ENCODE measurements at places on chromosomes 4 and X.

DNA sequence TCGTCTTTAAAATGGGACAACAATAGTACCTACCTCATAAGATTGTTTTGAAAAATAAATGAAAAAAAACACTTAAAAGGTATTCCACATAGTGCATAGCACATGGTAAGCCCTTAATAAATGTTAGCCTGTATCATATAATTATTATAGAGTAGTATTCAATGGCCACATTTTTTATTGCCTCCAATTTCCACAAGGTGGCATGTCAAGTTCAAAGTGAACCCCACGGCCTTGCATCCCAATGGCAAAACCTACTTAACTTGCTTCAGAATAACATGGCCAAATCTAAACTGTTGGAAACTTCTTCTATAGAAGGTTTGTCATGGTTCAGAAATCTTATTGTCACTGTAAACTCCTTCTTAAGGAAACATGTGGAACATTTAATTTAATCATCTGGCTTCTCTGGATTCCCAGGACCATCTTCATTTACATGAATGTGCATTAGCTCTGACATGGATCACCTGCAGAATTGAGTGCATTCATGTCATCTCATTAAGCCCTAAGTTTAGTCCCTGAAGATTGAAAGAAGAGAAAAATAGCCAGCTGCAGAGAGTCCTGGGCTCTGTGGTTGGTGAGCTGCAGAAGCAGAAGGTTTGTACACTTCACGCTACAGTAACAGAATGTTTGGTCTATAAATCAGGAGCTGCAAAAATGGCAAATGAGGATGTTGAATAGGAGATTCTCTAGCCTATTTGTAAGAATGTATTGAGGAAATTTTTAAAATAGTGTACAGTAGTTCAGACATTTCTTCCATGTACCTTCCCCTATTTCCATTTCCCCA, 61.0 kb downstream of the ANXA3 start:
- no peak for DNase-seq

GRCh38 chr4:63505714-63506460, 903.4 kb downstream of the TECRL start:
- DNase-seq: no peak

DNA sequence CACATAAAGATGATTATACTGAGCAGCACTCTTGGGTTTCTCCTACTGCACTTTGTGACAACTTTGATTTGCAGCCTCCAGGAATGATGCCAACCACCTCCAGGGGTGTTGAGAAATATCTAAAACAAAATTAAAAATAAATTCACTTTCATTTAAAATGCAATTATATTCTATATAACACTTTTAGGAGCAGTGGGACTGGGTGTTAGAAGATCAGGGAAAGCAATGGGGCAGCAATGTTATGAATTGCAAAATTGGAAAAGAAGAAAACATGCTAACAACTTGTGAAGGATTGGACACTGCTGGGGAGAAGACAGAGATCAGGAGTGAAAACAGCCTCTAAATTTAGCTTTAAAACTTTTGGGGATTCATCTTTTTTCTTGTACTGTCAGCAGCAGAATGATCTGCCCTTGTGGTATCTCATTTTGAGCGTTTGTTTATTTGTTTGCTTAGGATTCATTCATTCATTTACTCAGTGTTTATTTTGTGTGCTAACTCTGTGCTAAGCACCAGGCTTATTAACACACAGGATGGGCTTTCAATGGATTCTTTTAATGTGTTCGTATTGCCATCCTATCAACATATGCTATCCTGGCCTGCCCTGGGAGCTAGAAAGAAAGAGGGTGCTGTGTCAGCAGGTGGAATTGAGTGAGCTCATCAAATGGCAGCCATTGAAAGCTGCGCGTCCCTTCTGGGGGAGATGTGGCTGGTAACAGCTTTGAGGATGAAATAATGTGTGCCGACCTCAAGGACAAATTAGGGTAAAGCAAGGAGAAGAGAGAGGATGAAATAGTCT, 96.5 kb downstream of the FRMPD4 start:
- no peak for DNase-seq

- DNase-seq: no peak
These were observed 117.4 kb downstream of the MID1 start for GRCh38 chrX:10502961-10503360.

DNA sequence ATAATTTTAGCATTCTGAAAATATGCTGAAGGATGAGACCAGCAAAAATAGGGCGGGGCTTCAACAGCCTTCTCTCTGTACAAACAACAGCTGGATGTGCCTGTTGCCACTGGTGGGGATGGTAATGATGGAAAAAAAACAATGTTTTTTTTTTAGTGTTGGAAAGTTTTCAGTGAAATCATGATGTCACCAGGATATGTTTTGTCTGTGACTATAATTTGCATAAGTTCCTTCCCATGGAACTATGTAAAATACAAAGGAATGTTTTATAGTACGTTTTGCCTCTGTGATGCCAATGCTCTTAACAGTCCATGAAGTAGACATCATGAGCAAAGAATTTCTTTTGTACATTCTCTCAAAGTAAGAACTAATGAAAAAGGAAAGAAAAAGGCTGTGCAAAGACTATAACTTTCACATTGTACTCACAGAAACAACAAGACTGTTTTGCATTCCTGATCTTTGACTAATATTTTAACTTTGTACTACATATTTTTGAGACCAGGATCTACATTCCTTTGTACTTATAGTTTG, 589.7 kb downstream of the SPRY1 start:
- peak; percentile 30 for DNase-seq

DNA sequence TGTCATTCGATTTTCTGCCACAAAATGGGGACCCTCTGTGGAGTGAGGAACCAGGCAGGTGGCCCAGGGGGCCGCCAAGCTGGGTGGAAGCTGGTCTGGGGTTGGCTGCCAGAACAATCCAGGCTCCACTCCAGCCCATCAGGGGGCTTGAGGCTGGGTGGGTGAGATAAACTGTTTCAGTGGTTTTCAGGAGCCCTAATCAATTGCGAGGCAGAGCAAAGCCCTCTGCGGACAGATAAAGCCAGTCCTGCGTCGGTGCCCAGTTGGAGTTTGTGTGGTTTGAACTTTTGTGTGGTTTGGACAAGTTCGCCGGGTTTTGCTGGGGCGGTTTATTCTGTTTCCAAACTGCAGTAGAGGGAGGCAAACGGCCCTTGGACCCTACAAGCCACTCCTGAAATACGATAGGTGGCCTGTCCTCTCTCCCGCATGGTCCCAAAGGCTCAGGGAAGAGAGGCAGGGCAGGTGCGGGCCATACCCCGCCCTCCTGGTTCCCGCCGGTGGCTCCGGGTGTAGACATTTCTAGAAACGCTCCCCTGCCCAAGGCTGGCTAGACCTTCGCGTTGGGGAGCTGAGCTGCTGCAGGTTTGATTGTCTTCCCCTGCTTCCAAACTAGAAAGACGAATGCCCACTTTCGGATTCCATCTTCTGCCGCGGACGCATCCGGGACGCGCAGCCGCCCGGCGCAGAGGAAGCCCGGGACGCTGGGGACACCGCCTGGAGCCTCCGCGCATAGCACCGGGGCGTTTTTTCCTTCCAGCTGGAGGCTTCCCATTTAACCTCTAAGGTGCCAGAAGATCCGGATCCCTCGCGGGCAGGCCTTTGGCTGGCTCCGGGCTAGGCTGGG, 169.0 kb upstream of the BCOR start:
- DNase-seq: peak; percentile 66

DNA sequence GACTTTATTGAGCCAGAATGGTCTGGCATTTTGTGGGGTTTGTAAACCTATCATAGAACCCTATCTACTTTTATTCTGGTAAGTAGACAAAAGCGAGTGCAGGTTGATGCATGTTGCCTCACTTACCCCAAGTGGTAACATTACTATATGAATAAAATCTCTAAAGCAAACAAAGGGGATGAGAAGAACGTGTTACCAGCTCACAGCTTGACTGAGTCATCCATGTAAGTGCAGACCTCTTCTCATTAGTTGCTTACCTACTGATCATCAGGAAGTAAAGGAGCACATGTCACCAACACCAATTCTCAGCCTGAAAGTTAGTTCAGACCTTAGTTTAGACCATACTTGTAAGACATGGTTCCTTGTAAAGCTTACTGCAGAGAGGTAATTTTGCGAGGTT, 1328.3 kb downstream of the C4orf33 start:
- no peak for DNase-seq

GRCh38 chr4:7871356-7871755, 68.3 kb downstream of the AFAP1 start:
- DNase-seq: no peak

- no peak for DNase-seq
These were observed 63.0 kb upstream of the ENPP6 start for GRCh38 chr4:184280591-184281071.

DNA sequence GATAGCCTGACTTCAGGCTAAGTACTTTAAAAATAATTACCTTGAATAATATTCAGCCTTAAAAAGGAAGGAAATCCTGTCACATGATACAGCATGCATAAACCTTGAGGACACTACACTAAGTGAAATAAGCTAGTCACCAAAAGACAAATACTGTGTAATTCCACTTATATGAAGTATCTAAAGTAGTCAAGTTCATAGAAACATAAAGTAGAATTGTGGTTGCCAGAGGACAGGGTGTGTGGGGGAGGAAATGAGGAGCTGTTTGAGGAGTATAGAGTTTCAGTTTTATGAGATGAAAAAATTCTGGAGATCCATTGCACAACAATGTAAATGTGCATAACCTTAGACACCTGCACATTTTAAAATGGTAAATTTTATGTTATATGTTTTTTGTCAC, 5.6 kb upstream of the STPG2 start:
- DNase-seq: no peak

DNA sequence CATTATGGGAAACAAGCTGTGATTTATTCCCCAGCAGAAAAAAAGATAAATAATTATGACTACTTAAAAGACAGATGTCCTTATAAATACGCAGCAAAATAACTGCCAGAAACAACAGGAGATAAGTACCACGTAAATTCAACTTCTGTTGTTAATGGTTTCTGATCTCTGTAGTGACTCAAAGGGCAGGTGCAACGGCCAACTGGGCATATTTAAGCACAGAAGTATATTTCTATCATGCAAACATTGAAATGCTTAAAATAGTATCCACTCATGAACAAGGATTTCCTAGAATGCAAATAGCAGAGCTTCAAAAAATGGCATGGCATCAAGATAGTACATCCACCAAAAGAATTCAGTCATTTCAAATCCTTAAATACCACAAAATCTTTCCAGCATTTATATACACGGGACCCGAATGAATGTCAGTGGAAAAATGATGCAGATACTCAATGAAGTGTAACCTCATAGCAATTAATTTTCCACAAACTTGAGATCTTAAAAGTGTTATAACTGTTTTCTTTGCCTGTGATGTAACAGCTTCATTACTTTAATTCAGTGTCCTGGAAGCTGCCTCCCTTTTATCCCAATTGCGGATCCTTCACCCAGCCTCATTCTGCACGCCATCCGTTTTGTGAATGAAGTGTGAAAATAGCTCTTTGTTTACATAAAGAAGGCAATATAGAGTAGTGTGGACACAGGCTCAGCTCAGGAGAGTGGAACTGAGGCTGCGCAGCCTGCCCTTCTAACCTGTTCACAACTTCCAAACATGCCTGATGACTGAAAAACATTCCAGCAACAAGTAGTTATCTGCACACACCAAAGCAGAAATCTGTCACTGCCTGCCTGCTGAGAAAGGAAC, 10.2 kb downstream of the PDGFC start:
- DNase-seq: no peak

GRCh38 chr4:181835348-181835747, 407.9 kb upstream of the TENM3 start:
- no peak for DNase-seq

DNA sequence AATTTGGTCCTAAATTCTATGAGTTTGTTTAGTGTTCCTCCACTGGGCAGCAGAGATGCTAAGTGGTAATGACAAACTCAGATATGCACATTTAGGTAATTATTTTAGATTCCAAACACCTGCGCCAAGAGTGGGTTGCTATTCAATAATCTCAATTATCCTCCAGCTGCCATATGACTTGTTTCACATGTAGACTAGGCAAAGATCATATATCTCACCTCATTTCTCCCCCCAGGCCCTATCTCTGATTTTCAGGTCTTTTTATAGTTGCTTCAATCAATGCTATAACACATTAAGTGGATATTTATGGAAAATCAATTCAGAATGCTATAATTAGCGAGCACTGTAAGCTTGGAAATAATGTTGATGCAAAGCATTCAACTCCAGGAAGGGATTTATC, 217.6 kb downstream of the KCTD8 start:
- no peak for DNase-seq

GRCh38 chr4:66804979-66805378, 740.3 kb downstream of the CENPC start:
- DNase-seq: no peak

GRCh38 chr4:175916626-175917351, 104.7 kb upstream of the GPM6A start:
- no peak for DNase-seq

DNA sequence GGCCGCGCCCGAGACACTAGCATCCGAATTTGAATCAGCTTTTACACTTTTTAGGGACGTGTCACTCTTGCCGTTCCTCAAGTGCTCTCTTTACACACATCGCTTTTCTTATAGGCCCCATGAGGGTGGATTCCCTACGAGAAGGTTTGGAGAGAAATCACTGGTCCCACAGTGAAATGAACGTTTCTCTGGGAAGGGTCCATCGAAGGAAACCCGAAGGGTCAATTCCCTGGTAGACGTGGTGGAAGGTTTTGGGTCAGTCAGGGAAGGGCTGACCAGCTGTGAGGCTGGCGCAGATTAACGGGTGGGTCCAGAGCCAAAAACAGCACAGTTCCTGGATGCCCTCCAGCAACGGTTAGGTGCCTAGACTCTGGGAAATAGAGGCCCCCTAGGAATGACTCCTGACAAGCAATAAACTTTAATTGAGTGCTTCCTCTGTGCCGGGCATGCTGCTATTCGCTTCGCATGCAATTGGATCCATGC, 35.9 kb downstream of the ETDC start:
- DNase-seq: peak; percentile 79

- peak; percentile 58 for DNase-seq
These were observed 1.1 kb downstream of the OCIAD2 start for GRCh38 chr4:48905363-48906015.

GRCh38 chr4:156633847-156634246, 337.8 kb downstream of the PDGFC start:
- DNase-seq: no peak

DNA sequence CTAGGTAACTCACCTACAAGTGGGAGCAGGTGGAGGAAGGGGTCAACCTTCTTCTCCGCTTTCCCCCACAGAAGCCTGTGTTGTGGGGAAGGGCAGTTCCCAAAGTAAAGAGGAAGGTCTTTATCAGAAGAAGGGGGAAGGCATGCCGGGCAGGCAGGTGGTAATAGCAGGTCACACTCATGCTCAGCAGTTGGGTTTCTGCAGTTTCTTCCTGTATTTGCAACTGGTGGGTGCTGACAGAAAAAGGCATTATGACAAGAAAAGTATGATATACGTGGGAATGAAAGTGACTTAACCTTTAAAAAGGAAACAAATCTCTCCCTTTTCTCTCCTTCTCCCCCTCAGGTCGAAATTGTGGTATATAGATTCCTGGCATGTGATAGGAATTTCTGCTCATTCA, 3.7 kb downstream of the MTMR1 start:
- DNase-seq: no peak

GRCh38 chr4:12861422-12861821, 622.7 kb downstream of the RAB28 start:
- DNase-seq: no peak

Data from Daoy (cell line).